ENCODE measurements at places on chromosomes 5 and 9.
A peak's percentile ranks its signal among the peaks of the same experiment; 100 is the strongest.

- DNase-seq = no peak
Observed at GRCh38 chr5:33432656-33433055, 8.1 kb upstream of the TARS1 start.

GRCh38 chr5:150189728-150190502 is at the start of gene SLC6A7:
Gene SLC6A7, plus strand, starts transcription at chr5:150190062. Its CDS starts 266 bp downstream, at chr5:150190328.
- DNase-seq = no peak

GRCh38 chr9:72749276-72749675 is 203.6 kb downstream of the ALDH1A1 start:
- no peak for DNase-seq

DNA sequence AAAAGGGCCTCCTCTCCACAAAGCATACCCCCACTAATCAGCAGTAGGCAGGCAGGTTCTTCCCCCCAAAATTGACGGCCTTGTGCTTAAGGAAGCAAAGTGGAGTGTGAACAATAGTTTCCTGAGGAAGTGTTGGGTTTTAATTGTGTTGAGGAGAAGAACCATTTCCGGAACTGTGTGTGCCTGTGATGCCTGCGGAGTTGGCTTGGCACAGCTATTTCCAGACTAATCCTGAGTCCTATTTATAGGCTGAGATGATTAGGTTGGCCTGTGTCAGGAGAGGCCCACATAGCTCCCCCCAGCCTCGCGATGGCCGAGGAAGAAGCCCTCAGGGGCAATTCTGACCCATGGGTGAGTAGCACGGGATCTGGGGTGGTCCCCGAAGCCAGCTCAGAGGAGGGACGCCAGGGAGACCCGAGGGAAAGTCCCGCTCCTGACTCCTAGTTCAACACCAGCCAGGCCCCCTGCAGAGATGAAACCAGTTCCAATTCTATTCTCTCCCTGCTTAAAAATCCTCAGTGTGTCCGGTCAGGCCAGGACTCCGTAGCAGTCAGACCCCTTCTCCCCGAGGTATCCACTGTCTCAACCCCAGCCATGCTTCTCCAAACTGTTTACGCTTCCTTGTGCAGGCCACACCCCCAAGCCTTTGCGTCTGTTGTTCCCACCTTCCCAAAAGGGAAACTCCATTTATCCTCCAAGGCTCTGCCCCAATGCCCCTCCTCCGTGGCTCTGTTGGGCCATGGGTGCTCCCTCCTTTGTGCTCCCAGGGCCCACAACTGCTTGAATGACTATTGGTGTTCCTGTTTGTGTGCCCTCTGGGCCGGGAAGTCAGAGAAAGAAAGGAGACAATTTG is 18.1 kb downstream of the GSN start:
- peak; percentile 76 for DNase-seq

DNA sequence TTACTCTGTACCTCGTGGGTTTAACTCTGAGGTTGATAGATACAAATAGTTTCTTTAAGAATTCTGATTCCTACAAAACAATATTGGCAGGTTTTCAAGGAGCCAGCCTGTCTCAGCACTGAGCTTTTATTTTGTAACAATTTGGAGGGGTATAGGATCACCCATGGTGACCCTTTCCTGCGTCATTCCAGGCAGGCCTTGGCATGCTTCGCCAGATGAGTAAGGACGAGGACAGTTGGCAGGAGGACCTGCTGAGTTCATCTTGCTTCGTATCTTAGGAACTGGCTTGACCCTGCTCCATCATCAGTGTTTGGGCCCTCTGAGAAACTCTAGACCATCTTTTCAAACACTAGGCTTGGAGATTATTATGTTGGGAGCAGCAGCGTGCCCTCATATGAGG is 17.9 kb downstream of the ZNF462 start:
- DNase-seq = no peak

DNA sequence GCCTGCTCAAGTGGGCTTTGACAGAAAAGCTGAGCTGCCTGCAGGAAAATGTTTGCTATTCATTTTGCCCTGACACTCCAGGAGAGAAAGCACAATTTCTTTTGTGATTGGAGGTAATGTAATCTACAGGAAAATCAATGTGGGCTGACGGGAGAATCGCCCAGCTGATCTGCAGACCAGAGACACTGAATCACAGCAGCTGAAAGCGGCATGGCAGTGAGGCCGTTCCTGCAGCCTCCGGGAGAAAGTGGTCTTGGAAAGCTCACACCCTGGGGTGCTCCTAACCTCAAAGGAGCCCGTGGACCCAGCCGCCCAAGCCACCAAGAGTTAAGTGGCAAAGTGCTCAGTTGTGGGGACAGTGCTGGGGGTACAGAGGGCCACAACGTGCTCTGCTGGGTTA is 593.6 kb downstream of the BNC2 start:
- no peak for DNase-seq

GRCh38 chr5:168651648-168652047 is 72.5 kb upstream of the PANK3 start:
- no peak for DNase-seq

All from DMS53 (cell line).